Caco-2 (cell line): ENCODE measurements at places on chromosomes 2 and 18.

GRCh38 chr2:31354837-31355236, 59.7 kb downstream of the XDH start:
- no peak for DNase-seq

DNA sequence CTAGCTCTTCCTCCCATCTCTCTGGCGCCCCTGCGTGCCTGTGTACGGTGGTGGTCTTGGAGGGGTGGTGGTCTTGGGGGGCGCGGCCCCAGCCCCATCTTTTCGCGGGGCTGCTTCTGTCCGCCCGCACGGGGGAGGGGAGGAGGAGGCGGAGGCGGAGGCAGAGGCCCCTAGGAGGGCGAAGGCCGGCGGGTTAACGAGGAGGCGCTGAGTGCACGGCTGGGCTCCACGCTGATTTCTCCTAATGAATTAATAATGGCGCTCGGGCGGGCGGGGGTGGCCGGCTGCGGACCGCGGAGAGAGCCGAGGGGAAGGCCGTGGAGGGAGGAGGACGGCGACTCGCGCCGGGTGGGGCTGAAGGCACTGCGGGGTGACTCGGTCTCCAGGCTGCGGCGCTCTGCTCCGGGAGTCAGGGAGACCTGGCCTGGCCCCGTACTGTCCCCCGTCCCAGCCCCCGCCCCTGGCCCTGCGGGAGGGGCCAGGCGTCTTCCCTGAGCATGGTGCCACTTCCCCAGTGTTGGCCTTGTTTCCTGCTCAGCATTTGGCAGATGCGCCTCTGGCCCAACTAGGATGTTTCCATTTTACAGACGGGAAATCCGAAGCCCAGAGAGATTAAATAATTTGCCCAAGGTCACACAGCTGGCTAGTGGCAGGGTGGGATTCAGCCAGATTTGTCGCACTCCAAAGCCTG, 6.0 kb downstream of the GAREM2 start:
- peak; percentile 38 for DNase-seq

GRCh38 chr18:36901277-36901701, 72.4 kb downstream of the KIAA1328 start:
- no peak for DNase-seq

DNA sequence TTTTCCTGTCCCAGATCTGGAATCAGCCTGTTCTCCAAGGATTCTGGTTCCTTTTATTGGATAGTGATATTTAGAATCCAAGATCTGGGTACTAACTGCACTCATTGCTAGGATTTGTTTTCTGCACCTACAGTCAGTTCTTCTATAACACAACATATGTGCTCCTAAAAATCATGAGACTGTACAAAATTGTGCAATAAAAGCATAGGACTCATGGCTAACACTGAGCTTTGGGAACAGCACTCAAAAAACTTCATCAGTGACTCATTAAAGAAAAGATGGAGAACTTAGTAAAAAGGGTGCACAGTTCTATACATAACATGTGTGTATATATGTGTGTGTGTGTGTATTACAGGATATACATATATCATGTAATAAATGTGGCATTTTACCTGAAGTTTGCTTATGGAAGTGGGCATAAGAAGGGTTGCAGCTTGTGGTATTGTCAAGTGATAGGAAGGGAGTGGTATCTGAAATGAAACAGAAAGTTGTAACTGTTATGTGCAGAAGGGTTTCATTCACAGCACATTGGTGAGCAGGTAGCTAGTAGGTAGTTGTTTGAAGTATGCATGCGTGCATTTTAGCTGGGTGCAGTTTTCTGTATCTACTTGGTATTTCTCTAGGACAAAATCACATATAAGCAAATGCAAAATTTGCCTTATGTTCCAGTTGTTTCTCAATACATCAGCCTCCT, 5.9 kb upstream of the SCYGR2 start:
- no peak for DNase-seq

DNA sequence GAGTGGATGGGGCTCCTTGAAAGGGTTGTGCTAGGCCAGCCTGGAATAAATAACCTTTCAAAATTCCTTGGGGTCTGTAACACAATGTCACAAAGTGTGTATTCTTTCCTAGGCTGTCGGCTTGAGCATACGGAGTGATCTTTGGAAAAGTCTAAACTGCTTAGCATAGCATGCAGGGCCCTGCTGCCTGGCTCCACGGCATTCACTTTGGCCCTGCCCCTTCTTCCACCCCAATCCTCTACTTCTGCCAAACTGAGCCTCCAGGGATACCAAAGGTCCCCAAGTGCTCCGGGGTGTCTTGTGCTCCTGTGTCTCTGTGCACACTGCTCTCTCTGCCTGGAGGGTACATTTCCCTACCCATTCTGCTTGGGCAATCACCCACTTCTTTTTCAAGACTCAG, 196.1 kb downstream of the LTBP1 start:
- no peak for DNase-seq

GRCh38 chr18:31659576-31660177, 24.7 kb downstream of the B4GALT6 start:
- no peak for DNase-seq

GRCh38 chr2:38060236-38061018, 15.5 kb downstream of the CYP1B1 start:
- DNase-seq: no peak

DNA sequence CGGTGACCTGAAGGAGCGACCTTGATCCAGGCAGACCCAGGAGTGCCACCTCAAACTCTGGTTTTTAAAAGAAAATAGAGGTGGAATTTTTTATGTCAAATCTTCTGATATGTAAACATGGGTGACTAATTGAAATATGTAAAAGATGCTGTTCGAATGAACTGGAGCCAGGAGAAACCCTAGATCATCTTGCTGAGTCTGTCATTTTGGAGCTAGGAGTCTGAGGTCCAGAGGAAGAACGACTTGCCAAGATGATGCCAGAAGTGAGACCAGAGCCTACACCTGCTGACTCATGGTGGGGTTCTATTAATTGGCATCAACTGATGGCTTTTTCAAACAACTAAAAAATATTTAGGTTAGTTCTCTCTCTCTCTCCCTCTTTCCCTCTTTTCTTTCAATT, 74.1 kb downstream of the ACAA2 start:
- DNase-seq: no peak

GRCh38 chr18:11369556-11369955, 220.2 kb upstream of the PIEZO2 start:
- no peak for DNase-seq

- no peak for DNase-seq
These were observed 376.3 kb upstream of the MYT1L start for GRCh38 chr2:2707206-2707991.

- peak; percentile 20 for DNase-seq
These were observed 64.5 kb upstream of the LAPTM4A start for GRCh38 chr2:20115902-20116301.

GRCh38 chr18:23171581-23172156, 36.4 kb downstream of the CABLES1 start:
- DNase-seq: no peak

- no peak for DNase-seq
These were observed 24.8 kb downstream of the GIGYF2 start for GRCh38 chr2:232721882-232722281.

- no peak for DNase-seq
These were observed 671.8 kb upstream of the SLC39A10 start for GRCh38 chr2:194985258-194985657.

- DNase-seq: no peak
These were observed 52.4 kb upstream of the STAT1 start for GRCh38 chr2:191066197-191066918.

- no peak for DNase-seq
These were observed 58.5 kb upstream of the SP5 start for GRCh38 chr2:170656669-170657068.

- DNase-seq: peak; percentile 45
These were observed 16.8 kb upstream of the CRIM1 start for GRCh38 chr2:36338827-36339145.
